ENCODE measurements at places on chromosomes 16 and 17.

- no peak for DNase-seq
Measured at GRCh38 chr16:79848719-79849118, 248.2 kb upstream of the MAF start.

DNA sequence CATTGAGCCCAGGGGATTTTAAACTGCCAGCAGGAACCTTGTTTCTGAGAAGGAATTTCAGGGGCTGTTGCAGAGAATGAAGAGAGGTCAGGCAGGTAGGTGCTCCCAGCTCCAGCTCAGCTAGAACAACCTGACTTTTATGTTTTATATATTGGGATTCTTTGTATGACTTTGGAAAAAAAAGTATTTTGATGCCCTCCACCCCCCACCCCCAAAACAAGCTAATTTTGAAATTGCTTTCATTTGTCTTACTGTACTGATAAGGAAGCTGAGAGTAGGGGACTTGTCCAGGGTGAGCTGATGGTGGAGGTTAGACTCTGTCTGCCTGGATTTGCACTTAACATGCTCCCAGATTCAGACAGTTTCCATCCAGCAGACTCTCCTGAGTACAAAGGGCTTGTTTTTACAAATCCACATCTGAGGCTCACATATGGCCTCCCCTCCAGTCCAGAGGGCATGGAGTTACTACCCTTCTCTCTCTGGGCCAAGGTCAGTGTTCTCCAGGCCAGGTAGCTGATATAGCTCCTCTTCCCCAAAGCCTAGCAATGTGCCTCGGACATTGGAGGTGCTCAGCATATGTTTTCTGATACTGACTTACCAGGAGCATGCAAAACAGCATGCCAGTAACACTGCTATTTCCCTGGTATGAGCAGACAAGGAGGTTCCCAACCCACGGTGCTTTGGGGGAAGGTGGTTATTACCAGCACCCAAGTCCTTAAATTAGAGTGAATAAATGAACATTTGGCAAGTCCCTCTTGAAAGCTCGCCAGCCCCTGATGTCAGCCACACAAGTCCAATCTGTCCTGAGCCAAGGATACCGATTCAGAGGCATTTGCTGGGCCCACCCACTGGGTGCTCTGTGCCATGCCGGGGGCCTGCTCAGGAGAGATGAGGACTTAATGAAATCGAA is 11.3 kb downstream of the STX1B start:
- no peak for DNase-seq

DNA sequence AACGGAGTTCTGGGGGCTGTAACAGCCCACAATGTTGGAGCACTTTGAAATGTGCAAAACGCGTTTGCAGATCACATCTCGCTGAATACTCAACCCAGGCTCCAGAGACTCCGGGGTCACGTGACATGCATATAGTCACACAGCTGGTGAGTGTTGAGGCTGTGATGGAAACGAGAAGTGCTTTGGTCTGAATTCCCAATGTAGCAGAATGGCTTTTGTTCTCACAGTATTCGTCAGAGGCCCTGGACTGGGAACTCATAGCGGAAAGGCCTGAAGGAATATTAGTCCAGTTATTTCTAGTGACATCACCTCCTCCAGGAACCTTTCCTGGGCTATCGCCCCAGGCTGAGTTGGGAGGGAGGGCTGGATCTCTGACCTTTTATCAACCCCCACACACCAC is 95.8 kb upstream of the CRHR1 start:
- DNase-seq = no peak

DNA sequence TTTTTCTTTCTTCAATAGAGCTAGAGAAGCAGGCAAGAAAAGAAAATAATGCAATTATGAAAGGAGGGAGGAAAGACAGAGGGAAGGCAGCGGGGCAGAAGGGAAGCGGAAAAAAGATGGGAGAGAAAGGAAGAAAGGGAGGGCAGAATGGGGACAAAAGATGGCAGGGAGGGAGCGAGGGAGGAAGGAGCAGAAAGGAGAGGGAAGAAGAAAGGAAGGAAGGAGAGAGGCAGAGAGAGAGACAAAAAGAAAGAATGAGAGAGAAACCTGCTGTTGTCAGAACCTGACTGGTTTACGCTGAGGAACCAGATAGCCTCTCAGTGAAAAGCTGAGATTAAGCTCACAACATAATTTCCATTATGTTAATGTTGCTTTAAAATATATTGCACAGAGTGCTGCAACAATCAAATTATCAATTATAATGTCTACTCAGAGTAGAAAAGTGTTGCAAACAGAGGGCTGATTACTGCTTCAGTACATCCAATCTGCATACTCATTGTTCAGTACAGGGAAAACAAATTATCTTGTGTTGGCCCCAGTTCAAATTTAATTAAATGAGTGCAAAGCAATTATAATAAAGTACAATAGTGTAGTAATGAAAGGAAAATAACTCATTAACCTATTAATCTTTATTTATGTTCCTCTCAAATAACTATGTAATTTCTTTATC is 32.0 kb upstream of the TOX3 start:
- DNase-seq = no peak

GRCh38 chr16:56300891-56301850 is 109.9 kb downstream of the GNAO1 start:
- DNase-seq = no peak

DNA sequence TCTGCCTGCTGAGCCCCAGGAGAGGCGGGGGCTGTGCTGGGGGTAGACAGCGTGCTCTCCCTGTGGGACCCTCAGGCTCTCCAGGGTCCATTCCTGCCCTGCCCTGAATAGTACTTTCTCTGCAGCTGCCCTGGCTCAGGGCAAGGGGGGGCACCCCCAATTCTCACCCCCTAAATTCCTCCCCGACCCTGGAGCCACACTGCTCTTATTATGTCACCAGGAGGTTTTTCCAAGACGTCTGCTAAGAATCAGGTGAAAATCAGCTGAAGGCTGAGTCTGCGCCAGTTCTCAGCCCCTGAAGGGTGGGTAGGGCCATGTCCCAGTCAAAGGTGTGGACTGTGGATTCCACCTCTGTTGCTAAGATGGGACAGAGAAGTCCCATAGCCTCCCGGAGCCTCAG is 49.9 kb upstream of the MAP3K14 start:
- DNase-seq = no peak

DNA sequence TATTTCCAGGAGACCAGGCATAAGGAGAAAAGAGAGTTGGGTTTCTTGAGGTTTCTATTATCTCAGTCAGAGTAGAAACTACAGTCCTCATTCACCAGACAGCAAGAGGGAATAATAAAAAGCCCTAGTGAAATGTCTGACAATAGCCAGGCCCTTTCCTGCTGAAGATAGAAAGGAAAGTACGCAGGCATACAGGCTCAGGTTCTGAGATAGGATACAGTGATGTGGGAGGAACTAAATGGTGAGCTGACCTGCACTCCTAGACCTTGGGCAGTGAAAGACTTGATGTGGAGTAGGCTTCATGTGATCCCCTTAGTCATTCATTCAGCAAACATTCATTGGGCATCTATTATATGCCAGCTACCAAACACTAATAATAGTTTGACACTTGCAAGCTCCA is 14.9 kb downstream of the ZNF821 start:
- DNase-seq = no peak

GRCh38 chr16:83031524-83031923 is 404.8 kb downstream of the CDH13 start:
- no peak for DNase-seq

DNA sequence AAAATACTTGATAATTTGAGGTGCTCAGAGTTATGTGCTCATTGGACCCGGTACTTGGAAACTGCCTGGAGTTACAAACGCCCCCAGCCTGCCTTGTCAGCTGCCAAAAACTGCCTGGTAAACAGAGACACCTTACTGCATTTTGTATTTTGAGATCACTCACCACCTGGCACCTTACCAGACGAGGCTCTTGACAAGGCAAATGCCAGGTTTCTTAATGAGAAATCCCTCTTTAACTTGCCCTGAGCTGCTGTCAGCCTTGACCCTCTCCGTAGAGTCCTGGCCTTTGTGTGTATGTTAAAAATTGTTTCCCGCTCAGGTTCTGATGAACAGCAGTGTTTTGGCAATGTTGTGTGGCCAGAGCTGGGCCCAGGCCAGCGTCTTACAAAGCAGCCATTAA is 28.8 kb downstream of the SYT17 start:
- DNase-seq = no peak

GRCh38 chr17:75273977-75274708 is 3.1 kb upstream of the MIF4GD start:
- DNase-seq = no peak

- no peak for DNase-seq
Measured at GRCh38 chr17:21375757-21376080, 438 bp upstream of the KCNJ12 start.

- DNase-seq = no peak
Measured at GRCh38 chr17:61744804-61745203, 118.5 kb downstream of the BRIP1 start.

DNA sequence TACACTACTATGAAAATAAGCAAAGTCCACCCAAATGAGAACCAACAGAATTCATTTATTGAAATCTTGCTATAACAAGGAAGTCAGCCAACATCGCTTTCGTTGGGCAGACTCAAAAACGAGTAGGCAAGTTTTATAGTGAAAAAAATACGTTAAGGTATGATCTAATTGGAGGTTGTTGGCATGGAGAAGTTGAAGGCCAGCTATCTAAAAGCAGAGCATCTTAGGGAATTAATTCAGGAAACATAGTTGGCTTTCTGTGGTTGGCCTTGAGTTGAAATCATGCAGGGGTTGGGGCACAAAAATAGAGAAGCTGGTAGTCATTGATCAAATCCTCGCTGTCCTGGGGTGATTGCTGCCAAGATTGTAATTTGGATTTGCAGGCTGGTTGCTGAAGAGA is 118.3 kb downstream of the PPM1E start:
- DNase-seq = no peak

DNA sequence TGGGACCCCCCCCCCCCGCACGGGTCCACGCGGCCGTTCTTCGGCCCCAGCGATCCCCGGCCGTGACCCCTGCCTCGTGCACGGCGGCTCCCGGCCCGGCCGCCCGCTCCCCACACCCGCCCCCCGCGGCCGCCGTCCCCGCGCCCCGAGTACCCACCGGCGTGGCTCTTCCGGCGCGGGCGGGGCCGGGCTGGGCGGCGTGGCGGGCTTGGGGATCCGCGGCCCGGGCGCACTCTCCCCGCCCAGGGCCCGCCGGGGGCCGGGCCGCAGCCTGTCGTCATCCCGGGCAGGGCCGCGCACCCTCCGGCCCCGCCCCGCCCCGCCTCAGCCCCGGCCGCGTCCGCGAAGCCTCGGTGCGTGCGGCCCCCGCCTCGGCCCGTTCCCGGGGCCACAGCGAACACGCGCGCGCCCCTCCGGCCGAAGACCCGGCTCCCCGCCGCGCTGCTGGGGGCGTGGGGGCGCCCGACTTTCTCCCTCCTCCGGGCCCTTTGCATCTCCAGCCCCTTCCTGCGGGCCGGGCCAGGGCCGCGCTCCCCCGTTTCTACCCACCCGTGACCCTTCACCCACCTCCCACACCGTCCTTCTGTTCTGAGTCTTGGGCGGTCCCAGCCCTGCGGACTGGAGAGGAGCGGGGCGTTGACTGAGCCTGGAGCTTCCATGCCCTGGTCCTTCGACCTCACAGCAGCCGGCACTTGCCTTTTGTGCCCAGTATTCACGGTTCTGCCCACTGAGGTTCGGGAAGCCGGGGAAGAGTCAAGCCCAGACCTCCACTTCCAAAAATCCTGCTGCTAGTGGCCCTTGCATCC is 840 bp downstream of the MYO1C start:
- DNase-seq = no peak

GRCh38 chr17:825216-825615 is 43.1 kb downstream of the MRM3 start:
- DNase-seq = no peak

DNA sequence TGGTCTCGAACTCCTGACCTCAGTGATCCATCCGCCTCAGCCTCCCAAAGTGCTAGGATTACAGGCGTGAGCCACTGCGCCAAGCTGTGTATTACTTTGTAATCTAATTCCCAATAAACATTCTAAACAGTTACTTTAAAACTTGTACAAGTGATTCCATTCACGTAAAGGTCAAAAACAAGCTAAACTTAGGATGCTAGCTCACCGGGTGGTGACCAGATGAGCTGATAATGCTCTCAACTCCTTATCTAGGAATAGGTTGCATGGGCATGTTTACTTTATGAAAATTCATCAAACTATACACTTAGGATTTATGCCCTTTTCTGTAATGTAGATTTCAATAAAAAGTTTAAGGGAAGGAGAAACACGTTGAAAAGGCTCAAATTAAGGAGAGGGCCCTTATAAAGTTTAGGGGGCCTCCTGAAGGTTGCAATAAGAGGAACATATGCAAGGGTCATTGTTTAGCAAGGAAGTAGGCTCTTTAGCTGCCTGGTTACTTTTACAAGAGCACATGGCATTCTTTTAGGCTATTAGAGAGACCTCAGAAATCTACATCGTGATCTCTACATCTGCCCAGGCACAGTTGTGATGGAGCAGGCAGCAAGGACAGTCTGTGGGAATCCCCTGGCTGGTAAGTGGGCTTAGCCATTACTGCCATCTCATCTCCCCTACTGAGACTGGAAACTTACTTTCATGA is 13.3 kb downstream of the CDR2 start:
- DNase-seq = no peak

DNA sequence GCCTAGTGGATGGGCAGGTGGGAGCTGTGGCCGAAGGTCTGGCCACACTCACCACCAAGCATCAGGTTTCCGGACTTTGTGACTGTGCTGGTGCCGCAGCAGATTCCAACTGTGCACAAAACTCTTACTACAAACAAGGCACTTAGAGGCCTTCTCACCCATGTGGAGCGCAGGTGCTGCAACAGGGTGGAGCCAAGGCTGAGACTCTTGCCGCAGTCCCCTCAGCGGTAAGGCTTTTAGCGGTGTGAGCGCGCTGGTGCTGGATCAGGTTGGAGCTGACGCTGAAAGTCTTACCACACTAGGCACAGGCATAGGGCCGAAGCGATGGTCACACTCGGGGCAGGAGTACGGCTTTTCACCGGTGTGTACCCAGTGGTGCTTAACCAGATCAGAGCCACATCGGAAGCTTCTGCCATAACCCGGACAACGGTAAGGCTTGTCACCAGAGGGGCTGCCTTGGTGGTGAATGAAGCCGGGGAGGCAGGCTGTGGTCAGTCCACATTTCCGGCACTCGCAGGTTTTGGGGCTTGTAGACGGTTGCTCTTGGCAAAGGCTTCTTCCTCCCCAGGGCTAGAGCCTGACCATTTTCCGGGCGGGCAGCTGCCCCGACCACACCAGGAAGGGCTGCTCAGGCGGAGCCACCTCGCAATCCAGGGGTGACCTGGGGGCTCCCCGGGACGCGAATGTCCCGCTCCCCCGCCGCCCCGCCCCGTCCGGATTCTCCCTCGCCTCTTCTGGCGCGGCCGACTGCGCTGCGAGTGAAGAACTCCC is 1.0 kb upstream of the ARMC5 start:
- peak; percentile 45 for DNase-seq

All from effector memory CD4-positive, alpha-beta T cell (primary cell).